ENCODE measurements at places on chromosomes 5 and 9. TPM values are rescaled to one million over a fixed set of nuclear protein-coding genes. Genes with fewer than 3 reads are reported as not detected.

Gene FAM81B
- total RNA-seq: not detected

Gene FAM193B
- 29.2 TPM for total RNA-seq

Gene PDCD1LG2
- total RNA-seq: 4.7 TPM

Gene KIAA1958
- total RNA-seq: 2.5 TPM

Gene MUSK
- total RNA-seq: under 0.01 TPM

Gene LMX1B
- under 0.01 TPM for total RNA-seq

Gene AQP3
- 0.88 TPM for total RNA-seq

Gene SLCO4C1
- total RNA-seq: 4.1 TPM

Gene CTSV
- total RNA-seq: 0.36 TPM

Gene RASEF
- total RNA-seq: 2.1 TPM

Gene KIAA0825
- total RNA-seq: 10.0 TPM

Gene CTXN3
- total RNA-seq: not detected

Gene HMCN2
- under 0.01 TPM for total RNA-seq

Gene RORB
- total RNA-seq: 0.36 TPM

Gene TMEM215
- not detected for total RNA-seq

Gene SAXO1
- under 0.01 TPM for total RNA-seq

Gene PHF24
- not detected for total RNA-seq

Gene NUTM2F
- not detected for total RNA-seq

Gene LRRC19
- total RNA-seq: under 0.01 TPM

Gene PRUNE2
- total RNA-seq: 80.0 TPM

Gene TLE4
- total RNA-seq: 49.2 TPM

Gene SURF1
- total RNA-seq: 21.0 TPM

Gene IRX1
- total RNA-seq: 3.2 TPM

Gene ORM2
- not detected for total RNA-seq

Gene PIK3R1
- total RNA-seq: 37.7 TPM

Gene SPATA31D4
- total RNA-seq: not detected

Gene POU5F2
- total RNA-seq: 1.8 TPM

Gene SPATA31A3
- not detected for total RNA-seq

Gene ETF1
- total RNA-seq: 116 TPM

Gene TMOD1
- not detected for total RNA-seq

Gene REEP5
- total RNA-seq: 38.0 TPM

Gene SETD9
- total RNA-seq: 11.2 TPM

Gene GAS1
- 107 TPM for total RNA-seq

Gene CCDC183
- not detected for total RNA-seq

Gene NR2F1
- total RNA-seq: 10.6 TPM

Gene KIF20A
- total RNA-seq: 7.2 TPM

Gene CSNK1A1
- total RNA-seq: 497 TPM

Gene SPATA9
- total RNA-seq: 1.2 TPM

Gene NTNG2
- 13.0 TPM for total RNA-seq

Gene FAM163B
- not detected for total RNA-seq

Gene TPM2
- total RNA-seq: 946 TPM

Gene TPPP
- total RNA-seq: not detected

Gene RAB14
- 30.1 TPM for total RNA-seq

Gene TXNDC8
- total RNA-seq: not detected

Gene PTGES
- total RNA-seq: 70.9 TPM

Gene GHR
- total RNA-seq: 5.6 TPM

Gene GAPVD1
- 74.0 TPM for total RNA-seq

Gene FGF1
- total RNA-seq: 2.9 TPM

Gene IL3
- total RNA-seq: not detected

Gene TRIP13
- 3.8 TPM for total RNA-seq

Gene PCDHGA8
- total RNA-seq: 3.5 TPM

Gene MCC
- 45.6 TPM for total RNA-seq

Gene TTC16
- total RNA-seq: under 0.01 TPM

Gene FUT7
- not detected for total RNA-seq

Gene KCNIP1
- total RNA-seq: not detected

All from osteoblast (primary cell).